Skeletal muscle tissue (tissue), 5 donors: ENCODE measurements at places on chromosomes 5 and 9. TPM values are rescaled to one million over a fixed set of nuclear protein-coding genes. Genes with fewer than 3 reads are reported as not detected.

PCDHGC5 gene
- 2.1 TPM for total RNA-seq

OBP2B gene
- not detected for total RNA-seq

NIPAL4 gene
- under 0.01 TPM for total RNA-seq

ADGRD2 gene
- not detected for total RNA-seq

TPPP gene
- total RNA-seq: 3.7 TPM

OTULIN gene
- 10.4 TPM for total RNA-seq

PCDHB13 gene
- total RNA-seq: 1.6 TPM

CDH6 gene
- total RNA-seq: 5.7 TPM

REEP2 gene
- total RNA-seq: 7.3 TPM

KLF9 gene
- 2.6 TPM for total RNA-seq

EQTN gene
- not detected for total RNA-seq

AGXT2 gene
- total RNA-seq: not detected

IFNA21 gene
- total RNA-seq: not detected

PCDHGC4 gene
- 3.7 TPM for total RNA-seq

SERF1A gene
- 15.7 TPM for total RNA-seq

RNF180 gene
- 2.6 TPM for total RNA-seq

BRD3OS gene
- total RNA-seq: 3.7 TPM

TXN gene
- 66.8 TPM for total RNA-seq

ADAMTS13 gene
- 1.6 TPM for total RNA-seq

PCDHAC1 gene
- total RNA-seq: 0.52 TPM
